CD4-positive, CD25-positive, alpha-beta regulatory T cell (primary cell): ENCODE measurements at places on chromosomes 11 and 22. TPM values are rescaled to one million over a fixed set of nuclear protein-coding genes. Genes with fewer than 3 reads are reported as not detected.

DNA sequence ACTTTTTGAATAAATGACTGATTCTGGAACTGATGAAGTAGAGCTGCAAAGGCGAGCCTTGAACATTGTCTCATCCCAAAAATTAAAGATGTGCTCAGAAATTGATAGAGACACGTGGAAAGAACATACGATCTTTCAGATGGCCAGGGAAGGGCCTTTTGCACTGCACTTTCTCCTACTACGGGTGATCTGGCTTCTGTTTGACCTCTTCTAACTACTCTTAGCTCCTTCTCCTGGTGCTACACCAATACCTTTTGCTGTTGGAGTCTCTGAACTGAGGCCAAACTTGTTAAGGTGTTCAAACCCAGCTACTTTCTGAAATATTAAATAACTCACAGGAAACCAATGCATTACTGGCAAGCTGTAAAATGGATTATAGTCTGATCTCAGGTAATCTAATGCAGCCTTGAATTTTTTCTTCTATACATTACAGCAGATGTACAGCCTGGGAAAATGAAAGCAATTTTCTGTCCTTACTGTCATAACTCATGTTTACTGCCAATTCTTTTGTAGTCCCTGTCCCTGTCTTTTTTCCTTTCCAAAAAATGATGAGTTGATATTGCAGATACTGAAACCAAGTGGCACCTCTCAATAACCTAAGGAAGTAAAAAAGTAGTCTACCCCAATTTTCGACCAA lies 1086.1 kb upstream of the CNTN5 start:
- no peak for DNase-seq
- H3K4me1 ChIP-seq = no peaks in the 10 kb centered on the region
- H3K4me3 ChIP-seq = no peak overlapping the region
- no peaks in the 10 kb centered on the region for H3K36me3 ChIP-seq

DNA sequence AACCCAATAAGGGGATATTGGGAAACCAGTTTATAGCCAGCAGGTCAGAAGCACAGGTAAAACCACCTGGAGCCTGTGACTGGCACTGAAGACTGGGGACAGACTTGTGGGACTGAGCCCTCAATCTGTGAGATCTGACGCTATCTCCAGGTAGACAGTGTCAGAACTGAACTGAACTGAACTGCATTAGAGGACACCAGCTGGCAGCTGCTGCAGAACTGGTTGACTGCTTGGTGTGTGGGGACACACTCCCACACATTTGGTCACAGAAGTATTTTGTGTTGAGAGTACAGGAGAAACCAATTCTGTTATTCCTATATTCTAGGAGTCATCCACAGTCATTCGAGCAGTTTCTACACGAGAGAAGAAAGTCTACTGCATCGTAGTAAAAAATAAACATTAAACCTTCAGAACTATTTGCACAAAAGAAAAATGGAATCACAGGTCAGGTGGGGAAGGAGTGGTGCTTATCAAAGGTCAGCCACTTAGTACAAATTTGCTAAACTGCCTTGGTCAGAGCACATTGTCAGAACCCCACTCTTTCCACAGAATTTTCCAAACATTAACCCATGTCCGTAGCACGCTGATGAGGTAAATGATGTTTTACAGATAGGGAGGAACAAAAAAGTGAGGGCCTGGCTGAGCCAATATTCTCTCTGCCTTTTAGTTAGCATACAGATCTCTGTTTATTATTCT lies 77.2 kb downstream of the SIK3 start:
- DNase-seq = no peak
- no peaks in the 10 kb centered on the region for H3K27me3 ChIP-seq
- no peak overlapping the region for H3K4me3 ChIP-seq
- no peaks in the 10 kb centered on the region for H3K36me3 ChIP-seq
- peaks cover 43% of the 10 kb centered on the region for H3K4me1 ChIP-seq
- H3K27ac ChIP-seq = no peak overlapping the region

- peaks cover 8% of the 10 kb centered on the region for H3K36me3 ChIP-seq
- no peak overlapping the region for H3K27ac ChIP-seq
- no peaks in the 10 kb centered on the region for H3K27me3 ChIP-seq
- H3K4me1 ChIP-seq = no peaks in the 10 kb centered on the region
- no peak overlapping the region for H3K4me3 ChIP-seq
- DNase-seq = no peak
Observed at GRCh38 chr11:66532784-66533183, 13.1 kb downstream of the ZDHHC24 start.

DNA sequence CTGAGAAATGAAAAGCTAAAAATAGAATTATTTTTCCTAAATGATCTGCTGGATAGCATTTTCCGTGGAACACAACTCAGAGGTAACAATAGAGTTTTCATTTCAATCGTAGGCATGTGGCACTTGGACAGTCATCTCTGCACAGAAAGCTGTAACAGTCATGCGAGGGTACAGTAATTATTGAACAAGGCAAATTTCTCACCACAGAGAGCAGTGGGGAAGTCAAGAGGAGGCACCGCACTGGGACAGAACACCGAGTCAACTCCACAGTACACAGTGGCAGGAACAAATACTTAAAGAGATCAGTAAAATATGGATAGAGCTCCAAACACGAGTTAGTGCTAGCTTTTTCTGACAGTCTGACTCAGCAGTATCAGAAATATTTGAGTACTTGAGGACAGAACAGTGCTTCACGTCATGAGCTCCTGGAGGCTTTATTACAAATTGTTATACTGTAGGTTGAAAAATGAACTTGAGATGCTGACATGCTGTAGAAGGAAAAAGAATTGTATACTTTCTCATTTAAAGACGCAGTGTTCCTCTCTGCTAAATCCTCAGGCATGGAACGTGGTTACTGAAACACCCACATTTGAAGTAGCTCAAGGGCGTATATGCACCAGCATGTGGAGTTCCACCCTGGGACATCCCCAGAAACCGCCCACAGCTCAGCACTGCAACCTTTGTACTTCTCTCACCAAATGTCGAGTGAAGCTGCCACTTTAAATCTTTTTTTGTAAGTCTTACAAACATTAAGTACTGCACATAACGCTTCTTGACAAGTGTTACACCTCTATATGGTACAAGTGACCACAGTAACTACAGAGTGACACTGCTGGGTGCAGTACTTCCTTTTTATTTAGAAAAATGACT lies 27.4 kb upstream of the YPEL1 start:
- H3K36me3 ChIP-seq = peaks cover 76% of the 10 kb centered on the region
- H3K27me3 ChIP-seq = no peaks in the 10 kb centered on the region
- no peak overlapping the region for H3K4me3 ChIP-seq

DNA sequence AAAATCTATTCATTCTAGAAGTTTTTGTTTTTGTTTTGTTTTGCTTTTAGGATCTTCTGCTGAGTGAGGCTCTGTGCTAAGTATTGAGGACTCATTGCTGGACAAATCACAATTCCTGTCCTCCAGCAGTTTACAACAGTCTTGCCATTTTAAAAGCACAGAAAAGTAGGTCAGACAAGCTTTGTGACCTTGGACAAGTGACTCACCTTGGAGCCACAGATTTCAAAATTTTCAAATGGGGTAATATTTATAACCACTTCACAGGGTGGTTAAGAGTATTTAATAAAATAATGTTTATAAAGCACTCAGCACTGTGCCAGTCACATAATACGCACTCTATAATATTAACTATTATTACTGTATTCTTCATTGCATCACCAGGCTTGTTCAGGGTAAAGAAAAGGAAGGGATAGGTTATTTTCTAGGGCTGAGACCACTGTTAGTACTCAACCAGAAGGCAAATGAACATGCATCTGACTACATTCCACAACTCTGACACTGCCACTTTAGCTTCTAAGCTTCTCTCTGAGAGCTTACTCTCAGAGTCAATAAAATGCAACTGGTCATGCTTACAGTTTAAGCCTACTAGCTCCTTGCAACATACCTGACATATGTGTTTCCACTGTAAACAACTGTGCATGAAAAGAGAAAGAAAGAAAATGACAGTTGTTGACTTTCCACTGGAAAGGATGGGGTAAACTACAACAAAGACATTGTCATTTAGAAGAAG lies 63.2 kb upstream of the FIBIN start:
- no peak overlapping the region for H3K27ac ChIP-seq
- H3K4me1 ChIP-seq = no peaks in the 10 kb centered on the region
- no peak for DNase-seq
- no peaks in the 10 kb centered on the region for H3K36me3 ChIP-seq
- H3K27me3 ChIP-seq = no peaks in the 10 kb centered on the region

DNA sequence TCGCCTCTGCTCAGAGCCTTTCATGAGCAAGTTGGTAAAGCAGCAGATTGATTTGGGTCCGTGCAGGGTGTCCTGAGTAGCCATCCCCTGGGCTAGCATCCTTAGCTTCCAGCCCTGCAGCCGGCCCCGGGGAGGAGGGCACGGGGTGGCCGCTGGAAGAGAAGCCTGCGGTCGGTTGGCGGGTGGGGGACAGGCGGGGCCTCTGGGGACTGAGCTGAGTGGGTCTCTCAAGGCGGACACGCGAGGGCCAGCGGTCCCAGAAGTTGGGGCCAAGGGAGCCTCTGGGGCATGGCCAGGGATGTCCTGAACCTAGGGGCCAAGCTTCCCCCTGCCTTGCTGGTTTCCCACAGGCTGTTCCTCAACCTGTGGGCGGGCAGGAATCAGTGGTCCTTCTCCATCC lies 143.0 kb downstream of the TBC1D22A start:
- H3K4me1 ChIP-seq = no peaks in the 10 kb centered on the region
- H3K27me3 ChIP-seq = no peaks in the 10 kb centered on the region
- H3K36me3 ChIP-seq = peaks cover 19% of the 10 kb centered on the region

GRCh38 chr11:110883256-110883655 lies 171.0 kb upstream of the ARHGAP20 start:
- H3K27me3 ChIP-seq = no peaks in the 10 kb centered on the region
- H3K27ac ChIP-seq = no peak overlapping the region
- H3K36me3 ChIP-seq = no peaks in the 10 kb centered on the region
- no peak overlapping the region for H3K4me3 ChIP-seq
- no peak for DNase-seq
- no peaks in the 10 kb centered on the region for H3K4me1 ChIP-seq

DNA sequence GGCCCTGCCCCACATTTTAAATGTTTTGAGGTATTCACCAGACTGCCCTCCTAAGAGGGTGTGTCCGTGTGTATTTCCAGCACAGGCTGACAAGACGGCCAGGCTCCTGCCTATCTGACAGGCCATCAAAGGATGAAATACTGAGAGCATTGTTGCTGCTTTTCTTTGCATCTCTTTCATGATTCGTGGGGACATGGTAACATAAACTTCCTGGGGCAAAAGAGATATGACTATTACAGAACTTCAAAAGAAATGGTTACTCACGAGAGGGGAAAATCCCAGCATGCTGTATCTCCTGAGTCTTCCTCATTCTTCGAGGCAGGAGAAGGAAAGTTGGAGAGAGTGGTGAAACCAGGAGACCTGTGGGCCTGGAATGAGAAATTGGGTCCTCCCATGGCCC lies 10.3 kb upstream of the BIK start:
- H3K36me3 ChIP-seq = no peaks in the 10 kb centered on the region
- H3K27ac ChIP-seq = no peak overlapping the region
- H3K4me3 ChIP-seq = no peak overlapping the region
- no peaks in the 10 kb centered on the region for H3K27me3 ChIP-seq
- H3K4me1 ChIP-seq = peaks cover 10% of the 10 kb centered on the region

GRCh38 chr11:83403691-83404389 lies 117.7 kb upstream of the CCDC90B start:
- H3K27ac ChIP-seq = no peak overlapping the region
- no peak for DNase-seq
- no peaks in the 10 kb centered on the region for H3K36me3 ChIP-seq
- H3K4me1 ChIP-seq = no peaks in the 10 kb centered on the region
- H3K27me3 ChIP-seq = no peaks in the 10 kb centered on the region

DNA sequence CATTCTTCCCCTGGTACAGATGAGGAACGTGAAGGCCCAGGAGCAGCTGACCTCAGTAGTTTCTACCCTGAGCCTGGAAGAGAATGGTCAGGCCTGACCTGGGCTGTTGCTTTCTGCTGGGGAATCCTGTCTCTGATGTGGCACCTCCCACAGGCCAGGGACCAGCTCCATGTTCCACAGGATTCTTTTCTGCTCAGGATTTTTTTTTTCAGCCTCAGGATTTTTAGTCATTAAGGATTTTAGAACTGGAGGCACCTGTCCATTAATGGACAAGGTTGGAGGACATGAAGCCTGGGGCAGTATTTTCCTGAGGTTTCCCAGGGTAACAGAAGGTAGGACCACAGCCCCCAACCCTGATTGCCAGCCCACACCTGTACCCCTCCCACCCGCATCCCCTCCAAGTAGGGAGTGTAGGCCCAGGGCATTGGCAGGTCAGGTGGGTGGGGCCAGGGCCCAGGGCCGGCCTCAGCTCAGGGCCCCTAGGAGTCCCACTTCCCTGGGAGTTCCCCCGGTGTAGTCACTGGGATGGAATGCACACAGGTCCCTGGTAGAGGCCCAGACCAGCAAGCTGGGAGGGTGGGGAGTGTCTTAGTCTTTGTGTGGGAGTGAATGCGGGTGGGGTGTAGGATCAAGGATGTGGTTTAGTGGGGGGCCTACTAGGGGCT lies 16.1 kb downstream of the BIK start:
- DNase-seq = no peak
- no peaks in the 10 kb centered on the region for H3K27me3 ChIP-seq
- H3K4me1 ChIP-seq = no peaks in the 10 kb centered on the region
- no peak overlapping the region for H3K4me3 ChIP-seq

DNA sequence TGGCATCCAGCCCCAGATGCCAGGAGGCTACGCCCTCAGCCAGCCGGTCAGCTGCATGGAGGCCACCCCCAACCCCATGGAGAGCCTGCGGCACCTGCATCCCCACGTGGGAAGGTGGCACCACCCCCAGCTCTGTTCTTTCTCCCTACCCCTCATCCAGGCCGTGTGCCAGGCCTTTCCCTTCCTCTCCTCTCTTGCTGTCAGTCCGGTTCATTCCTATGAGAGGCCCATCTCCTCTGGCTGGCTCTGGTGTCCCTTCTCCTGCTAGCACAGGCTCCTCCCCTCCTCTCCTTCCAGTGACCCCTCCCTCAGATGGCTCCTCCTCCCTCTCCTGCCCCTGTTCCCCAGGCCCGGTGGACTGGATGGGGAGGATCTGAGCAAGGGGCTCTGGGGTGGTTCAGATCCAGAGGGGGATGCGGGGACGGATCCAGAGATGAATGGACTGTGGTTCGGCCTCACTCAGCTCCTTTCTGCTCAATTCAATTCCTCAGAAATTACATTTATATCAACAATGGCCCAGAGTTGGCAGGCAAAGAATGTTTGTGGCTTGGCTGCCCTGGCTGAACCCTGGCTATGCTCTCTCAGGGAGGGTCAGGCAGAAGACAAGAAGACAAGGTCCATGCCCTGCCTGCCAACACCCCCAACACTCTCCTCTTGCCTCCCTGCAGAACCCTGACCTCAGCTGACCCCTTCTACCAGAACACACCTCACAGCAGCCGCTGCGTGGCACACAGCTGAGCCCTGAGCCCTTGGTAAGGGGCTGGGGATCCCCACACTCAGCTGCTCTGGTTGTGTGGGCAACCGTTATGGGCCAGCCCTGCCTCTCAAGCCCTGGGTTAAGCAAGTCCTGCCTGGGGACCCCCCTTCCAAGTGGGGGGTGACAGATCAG lies 18.5 kb upstream of the LRRC10B start:
- H3K27me3 ChIP-seq = no peaks in the 10 kb centered on the region
- no peak for DNase-seq
- no peaks in the 10 kb centered on the region for H3K36me3 ChIP-seq
- H3K27ac ChIP-seq = no peak overlapping the region
- no peak overlapping the region for H3K4me3 ChIP-seq
- no peaks in the 10 kb centered on the region for H3K4me1 ChIP-seq

The PHF21B gene
- not detected for total RNA-seq

The FAM180B gene
- total RNA-seq = 0.27 TPM

The COMT gene
- total RNA-seq = 27.3 TPM

The INTS4 gene
- 71.9 TPM for total RNA-seq

The NPTXR gene
- 1.3 TPM for total RNA-seq

The TSPAN18 gene
- total RNA-seq = 36.9 TPM

The EMID1 gene
- total RNA-seq = 1.3 TPM

The SUSD2 gene
- total RNA-seq = 0.81 TPM

The APOA5 gene
- not detected for total RNA-seq

The TRPM5 gene
- 0.17 TPM for total RNA-seq

The MISFA gene
- total RNA-seq = 1.1 TPM

The MFRP gene
- total RNA-seq = not detected

The CRYBA4 gene
- total RNA-seq = not detected

The LRRC56 gene
- 5.8 TPM for total RNA-seq

The OR6A2 gene
- total RNA-seq = not detected

The NCAM1 gene
- 0.79 TPM for total RNA-seq
